Naive thymus-derived CD4-positive, alpha-beta T cell (primary cell): ENCODE measurements at places on chromosomes 2 and 18. TPM values are rescaled to one million over a fixed set of nuclear protein-coding genes. Genes with fewer than 3 reads are reported as not detected.

The LRRTM4 gene
- not detected in 2 replicates for total RNA-seq

The LPIN2 gene
- 84.8 TPM for total RNA-seq

The ADRA2B gene
- 0.93 TPM for total RNA-seq

The SERPINB3 gene
- total RNA-seq, result not detected

The BOLA3 gene
- total RNA-seq, result 54.8 and 62.9 TPM in 2 replicates

The TEKT4 gene
- total RNA-seq, result 0.15 and 0.19 TPM in 2 replicates

The SERPINB4 gene
- not detected for total RNA-seq

The CTAGE1 gene
- not detected in 2 replicates for total RNA-seq

The ITGB6 gene
- not detected for total RNA-seq

The WNT10A gene
- total RNA-seq, result 3.0 TPM

The TNFAIP6 gene
- 0.34 TPM for total RNA-seq

The CHRNG gene
- total RNA-seq, result not detected

The GNLY gene
- 780 TPM for total RNA-seq

The STON1 gene
- 2.5 TPM for total RNA-seq

The RIT2 gene
- total RNA-seq, result not detected in 2 replicates

The KIF3C gene
- 5.7 TPM for total RNA-seq

The RAX gene
- not detected for total RNA-seq

The UBXN4 gene
- 115 TPM for total RNA-seq

The CIB4 gene
- not detected for total RNA-seq

The NYAP2 gene
- not detected for total RNA-seq

The SETBP1 gene
- 0.51 TPM for total RNA-seq

The AMER3 gene
- not detected for total RNA-seq

The SANBR gene
- total RNA-seq, result 4.6 TPM

The CCDC85A gene
- total RNA-seq, result not detected

The TMEM200C gene
- total RNA-seq, result not detected

The KIF5C gene
- 9.2 TPM for total RNA-seq

The RNU2-63P gene
- 14.5 and 22.7 TPM in 2 replicates for total RNA-seq

The GAL3ST2 gene
- 0.17 and 0.53 TPM in 2 replicates for total RNA-seq

The LINC00305 gene
- total RNA-seq, result not detected
